ENCODE measurements at places on chromosomes 6 and 20. TPM values are rescaled to one million over a fixed set of nuclear protein-coding genes. Genes with fewer than 3 reads are reported as not detected.
A peak's percentile ranks its signal among the peaks of the same experiment; 100 is the strongest.

The MICB gene
- polyA plus RNA-seq, result 11.4 TPM

The OPRM1 gene
- polyA plus RNA-seq, result not detected

The BMP6 gene
- polyA plus RNA-seq, result not detected

The MAS1 gene
- polyA plus RNA-seq, result not detected

The EYA4 gene
- polyA plus RNA-seq, result not detected

- peak; percentile 37 for DNase-seq
Measured at GRCh38 chr20:40776466-40777457, 87.7 kb upstream of the MAFB start.

The LY6G6F gene
- polyA plus RNA-seq, result 0.51 TPM

DNA sequence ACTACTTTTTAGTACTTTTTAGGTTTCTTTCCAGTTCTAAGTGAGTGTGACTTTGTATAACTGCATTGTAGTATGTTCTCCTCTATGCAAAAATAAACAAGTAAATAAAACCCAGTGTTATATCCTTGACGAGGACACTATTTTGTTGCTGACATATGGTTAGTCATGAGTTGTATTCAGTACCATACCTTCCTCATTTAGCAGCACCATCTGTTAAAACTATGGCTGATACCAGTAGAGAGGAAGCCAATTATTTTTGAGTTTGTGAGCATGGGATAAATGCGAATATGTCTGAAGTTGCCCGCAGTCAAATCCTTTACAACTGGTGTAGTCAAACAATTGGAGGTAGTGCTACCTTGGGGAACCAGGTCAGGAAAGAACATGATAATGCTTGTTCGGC, 74.1 kb downstream of the CDKAL1 start:
- DNase-seq, result no peak

The PPIL4 gene
- polyA plus RNA-seq, result 4.4 TPM

The CARMIL1 gene
- polyA plus RNA-seq, result 0.24 TPM

DNA sequence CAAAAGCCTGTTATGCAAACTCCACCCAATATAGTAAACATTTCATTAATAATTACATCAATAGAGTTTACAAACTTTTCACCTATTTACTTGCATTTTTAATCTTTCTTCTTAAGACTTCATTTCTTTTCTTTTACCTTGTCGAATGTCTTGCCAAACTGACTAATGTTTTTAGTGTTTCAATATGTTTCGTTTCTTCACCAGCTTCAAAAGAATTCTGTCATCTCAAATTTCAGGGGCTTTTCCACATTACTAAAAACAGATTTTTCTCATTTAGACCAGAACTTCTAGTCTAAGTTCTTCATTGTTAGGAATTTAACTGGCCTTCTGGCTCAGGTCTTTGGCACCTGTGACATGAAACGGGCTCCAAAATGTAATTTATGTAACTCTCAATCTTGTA, 196.5 kb downstream of the ARHGAP18 start:
- no peak for DNase-seq

GRCh38 chr6:158548418-158549161, 11.3 kb upstream of the TMEM181 start:
- no peak for DNase-seq

DNA sequence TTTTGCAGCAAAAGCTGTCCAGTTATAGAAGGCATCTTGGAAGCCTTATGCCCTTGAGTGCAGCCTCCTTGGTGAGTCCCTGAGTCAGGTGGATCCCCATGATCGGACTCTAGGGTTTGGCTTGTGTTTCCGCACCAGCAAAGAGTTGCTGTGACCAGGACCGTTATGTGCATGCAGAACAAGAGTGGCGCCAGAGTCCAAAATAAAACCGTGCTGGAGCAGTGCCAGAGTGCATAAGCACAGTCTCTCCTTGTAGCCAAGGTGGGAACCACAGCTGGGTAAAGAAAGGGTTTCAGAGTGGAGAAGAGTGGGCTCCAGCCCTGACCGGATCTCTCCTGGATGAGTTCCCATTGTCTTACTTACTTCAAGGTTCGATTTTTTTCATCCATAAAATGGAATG, 58.6 kb downstream of the FOXA2 start:
- no peak for DNase-seq

The WASF1 gene
- 0.79 TPM for polyA plus RNA-seq

DNA sequence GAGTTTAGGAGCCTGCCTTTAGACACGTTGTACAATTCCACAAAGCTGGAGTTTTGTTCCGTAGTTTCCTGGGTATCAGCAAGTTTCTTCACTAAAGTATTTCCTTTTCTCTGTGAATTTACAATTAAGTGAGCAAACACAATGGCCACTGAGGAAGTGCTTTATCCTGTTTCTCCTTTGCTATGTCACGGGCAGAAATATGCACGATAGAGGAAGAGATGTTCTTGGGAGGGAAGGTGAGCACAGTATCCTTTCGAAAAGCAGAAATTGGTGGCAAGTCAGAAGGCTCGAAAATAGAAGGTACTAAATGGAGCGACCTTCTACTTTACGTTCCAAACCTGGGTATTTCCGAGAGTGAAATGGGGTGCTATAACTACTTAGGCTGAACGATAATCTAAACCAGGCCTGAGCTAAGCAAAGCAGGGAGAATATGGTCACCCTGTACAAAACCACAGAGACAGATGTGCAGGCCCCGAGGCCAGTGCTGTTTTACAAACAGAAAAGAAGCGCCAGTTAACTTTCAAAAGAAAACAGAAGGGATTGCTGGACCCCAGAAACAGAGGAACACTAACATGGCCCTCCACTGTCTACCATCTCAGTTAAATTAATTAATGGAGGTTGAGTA, 259.6 kb downstream of the TBC1D7 start:
- peak; percentile 18 for DNase-seq

The SLC13A3 gene
- polyA plus RNA-seq, result not detected

DNA sequence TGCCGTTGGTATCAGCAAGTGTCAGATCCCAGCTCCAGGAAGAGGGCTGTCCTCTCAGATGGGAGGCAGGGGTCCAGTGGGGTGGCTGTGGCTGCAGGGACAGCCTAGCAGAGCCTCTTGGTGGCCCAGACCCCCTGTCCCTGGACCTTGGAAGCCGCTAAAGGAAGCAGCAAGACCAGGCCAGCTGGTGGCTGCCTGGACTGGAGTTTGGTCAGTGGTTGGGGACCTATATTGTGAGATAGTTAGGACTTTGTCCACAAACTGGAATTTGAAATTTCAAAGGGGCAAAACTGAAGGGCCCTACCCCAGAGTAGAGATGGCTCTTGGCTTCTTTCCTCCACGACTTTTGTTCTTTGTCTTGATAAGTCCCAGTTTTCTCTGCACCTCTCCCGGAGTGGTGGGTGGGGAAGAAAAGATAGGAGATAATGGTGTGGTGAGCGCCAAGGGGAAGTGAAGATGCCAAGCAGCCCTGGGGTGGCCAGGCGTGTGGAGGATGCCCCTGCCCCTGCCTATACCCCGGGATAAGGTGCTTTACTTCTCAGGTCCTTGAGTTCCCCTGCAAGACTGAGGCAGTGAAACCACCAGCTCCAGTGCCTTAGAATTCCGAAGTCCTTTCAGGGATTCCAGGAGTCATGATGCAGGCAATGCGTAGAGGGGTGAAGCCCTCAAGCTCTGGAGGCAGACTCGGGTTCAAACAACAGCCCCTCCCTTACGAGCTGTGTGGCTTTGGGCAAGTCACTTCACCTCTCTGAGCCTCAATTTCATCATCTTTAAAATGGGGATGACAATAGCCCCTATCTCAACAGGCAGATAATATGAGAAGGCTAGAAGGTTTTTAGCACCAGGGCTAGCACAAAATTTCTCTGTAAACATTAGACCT, 40.2 kb downstream of the HNF4A start:
- no peak for DNase-seq

- no peak for DNase-seq
Measured at GRCh38 chr6:144268794-144269349, 16.3 kb upstream of the UTRN start.

The RIPOR3 gene
- not detected for polyA plus RNA-seq

DNA sequence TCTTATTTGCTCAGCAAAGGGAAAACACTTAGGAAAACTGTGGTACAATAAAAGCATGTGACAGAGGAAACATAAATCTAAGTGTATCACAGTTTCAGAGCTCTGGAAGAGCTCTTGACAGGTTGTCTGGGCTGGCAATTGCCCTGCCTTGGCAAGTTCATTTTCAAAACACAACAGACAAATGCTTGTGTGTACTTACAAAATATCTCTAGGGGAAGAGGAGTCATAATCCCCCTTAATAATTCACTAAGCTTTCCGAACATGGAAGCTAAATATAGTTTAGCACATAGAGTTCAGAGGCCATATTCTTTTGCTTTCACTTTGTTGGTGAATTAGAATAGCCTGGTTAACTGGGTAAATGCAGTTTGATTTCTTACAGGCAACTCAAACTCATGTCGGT, 211.6 kb upstream of the THEMIS start:
- DNase-seq, result no peak

DNA sequence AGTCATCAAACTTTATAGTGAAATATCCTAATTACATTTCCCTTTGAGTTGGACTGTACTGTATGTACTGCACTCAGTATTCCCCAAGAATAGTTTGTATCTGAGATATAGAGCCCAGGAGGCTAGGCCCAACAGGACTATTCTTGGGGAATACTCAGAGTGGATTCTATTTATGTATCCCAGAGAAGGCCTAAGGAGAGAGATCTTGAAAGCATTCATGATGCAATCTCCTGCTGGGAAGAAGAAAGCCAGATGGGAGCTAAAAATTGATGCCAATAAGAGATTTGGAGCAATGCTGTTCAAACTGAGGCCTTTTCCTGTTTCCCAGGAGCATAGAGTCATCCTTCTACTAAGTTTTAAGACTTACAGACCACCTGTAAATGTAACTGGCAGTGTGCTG, 452.1 kb upstream of the PLCB4 start:
- no peak for DNase-seq

GRCh38 chr6:4858194-4859015, 82.2 kb downstream of the CDYL start:
- no peak for DNase-seq

DNA sequence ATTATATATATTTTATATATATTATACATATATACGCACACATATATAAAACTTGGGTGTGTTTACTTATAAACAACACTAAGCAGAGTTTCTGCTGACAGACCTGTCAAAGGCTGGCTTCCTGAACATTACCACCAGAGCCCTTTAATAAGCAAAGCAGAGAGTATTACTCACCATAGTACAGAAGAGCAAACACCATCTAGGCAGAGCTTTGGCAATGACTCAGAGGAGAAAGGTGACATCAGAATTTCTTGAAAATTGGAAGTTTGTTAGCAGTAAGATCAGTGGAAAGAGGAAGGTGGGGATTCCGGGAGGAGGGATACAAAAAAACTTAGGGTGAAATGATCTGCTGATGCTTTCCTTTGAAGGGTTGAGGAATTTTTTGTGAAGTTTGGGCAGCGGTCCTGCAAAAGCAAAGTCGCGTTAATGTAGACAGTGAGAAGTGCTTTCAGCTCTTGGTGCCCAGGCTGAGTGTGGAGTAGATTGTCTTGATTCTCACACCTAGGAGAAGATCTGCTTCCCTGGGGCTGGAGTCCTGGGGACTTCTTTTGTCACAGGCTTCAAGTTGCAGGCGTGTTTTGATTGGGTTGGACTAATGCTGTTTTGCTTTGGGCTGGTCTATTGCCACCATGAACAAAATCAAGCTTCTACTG, 109.6 kb upstream of the BACH2 start:
- DNase-seq, result no peak

DNA sequence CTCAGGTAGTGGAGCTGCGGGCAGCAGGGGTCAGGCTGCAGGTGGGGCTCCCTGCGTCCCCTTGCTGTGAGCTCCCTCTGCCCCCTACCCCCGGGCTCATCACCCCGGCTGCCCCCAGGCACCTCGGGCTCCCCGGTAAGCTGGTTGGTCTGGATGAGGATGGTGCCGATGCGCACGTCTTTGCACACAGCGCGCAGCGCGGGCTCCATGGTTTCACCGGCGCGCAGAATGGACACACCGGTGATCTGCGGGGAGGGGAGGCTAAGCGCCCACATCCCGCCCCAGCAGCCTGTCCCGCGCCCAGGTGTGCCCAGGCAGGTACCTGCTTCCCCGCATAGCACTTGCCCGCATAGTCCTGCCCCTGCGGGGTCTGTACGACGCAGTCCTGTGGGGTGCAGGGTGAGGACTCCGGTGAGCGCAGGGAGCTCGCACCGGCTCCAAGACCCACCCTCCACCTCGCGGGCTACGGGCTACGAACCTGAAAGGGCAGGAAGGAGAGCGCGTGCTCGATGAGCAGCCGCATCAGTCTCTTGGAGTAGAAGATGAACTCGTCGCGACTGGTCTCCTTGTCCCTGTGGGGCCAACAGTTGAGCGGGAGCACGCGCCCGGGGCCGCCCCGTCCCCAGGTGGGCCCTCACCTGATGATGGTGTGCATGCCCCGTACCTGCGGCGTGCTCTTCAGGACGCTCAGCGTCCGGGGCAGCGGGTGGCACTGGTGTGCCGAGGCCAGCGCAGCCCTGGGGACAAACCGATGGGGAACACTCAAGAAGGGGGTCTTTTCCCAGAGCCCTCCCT, 15.5 kb downstream of the UCKL1 start:
- DNase-seq, result peak; percentile 11

Data from CD14-positive monocyte (primary cell).